WTC11 (cell line): ENCODE measurements at places on chromosomes 1 and 21. TPM values are rescaled to one million over a fixed set of nuclear protein-coding genes. Genes with fewer than 3 reads are reported as not detected.

The FAM110D gene
- total RNA-seq = 0.37 to 0.55 TPM (median 0.53 TPM) in 3 replicates

GRCh38 chr21:45615145-45615711, 28.3 kb upstream of the PCBP3 start:
- no peak for DNase-seq
- H3K27ac ChIP-seq = peak overlapping the region; percentile 63; the same call in 1 of the 2 replicates
- H3K4me1 ChIP-seq = peaks cover 6% of the 10 kb centered on the region
- H3K4me3 ChIP-seq = no peak overlapping the region
- H3K27me3 ChIP-seq = peaks cover 10% of the 10 kb centered on the region

- no peaks in the 10 kb centered on the region for H3K27me3 ChIP-seq
- H3K36me3 ChIP-seq = no peaks in the 10 kb centered on the region
- H3K27ac ChIP-seq = no peak overlapping the region
- DNase-seq = no peak
- H3K4me3 ChIP-seq = no peak overlapping the region
- no peaks in the 10 kb centered on the region for H3K4me1 ChIP-seq
Measured at GRCh38 chr1:95049935-95050334, 22.8 kb downstream of the ALG14 start.

DNA sequence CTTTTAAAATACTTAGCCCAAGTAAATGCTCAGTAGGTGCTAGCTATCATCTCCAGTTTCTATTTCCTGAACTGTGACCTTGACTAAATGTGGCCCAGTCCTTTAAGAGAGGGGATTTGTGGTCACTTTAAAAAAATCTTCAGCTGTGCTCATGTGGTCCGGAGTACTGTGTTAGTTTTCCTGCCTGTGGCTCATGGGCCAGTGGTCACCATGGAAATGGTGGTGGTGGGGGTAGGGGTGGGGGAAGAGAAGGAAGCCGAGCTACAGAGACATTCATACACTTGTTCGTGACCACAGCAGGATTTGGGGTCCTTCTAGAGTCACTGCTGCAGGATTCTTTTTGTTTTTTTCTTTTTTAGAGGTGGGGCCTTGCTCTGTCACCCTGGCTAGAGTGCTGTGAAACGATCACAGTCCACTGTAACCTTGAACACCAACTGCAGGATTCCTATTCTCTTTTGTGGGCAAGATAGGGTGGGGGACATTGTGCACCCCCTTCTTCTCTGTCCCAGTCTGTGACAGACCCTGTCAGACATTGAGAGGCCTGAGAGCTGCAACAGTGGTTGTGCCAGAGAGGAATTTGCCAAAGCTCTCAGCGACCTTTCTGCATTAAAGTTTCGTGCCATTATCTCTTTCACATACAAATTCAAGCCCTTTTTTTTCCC, 25.8 kb downstream of the KIF26B start:
- peak overlapping the region; percentile 72 for H3K27ac ChIP-seq
- peaks cover 23% of the 10 kb centered on the region for H3K4me1 ChIP-seq
- no peak for DNase-seq
- H3K27me3 ChIP-seq = no peaks in the 10 kb centered on the region

The AMY2A gene
- 0.48 to 0.55 TPM (median 0.55 TPM) in 3 replicates for total RNA-seq

The SELP gene
- total RNA-seq = 0.17 TPM in 1 of 3 replicates, not detected in the others

GRCh38 chr1:246128494-246129069, 378.5 kb downstream of the SMYD3 start:
- no peaks in the 10 kb centered on the region for H3K4me1 ChIP-seq
- no peak for DNase-seq
- no peaks in the 10 kb centered on the region for H3K27me3 ChIP-seq
- no peak overlapping the region for H3K27ac ChIP-seq

The ANGPTL1 gene
- not detected in 3 replicates for total RNA-seq

GRCh38 chr1:153922076-153922971, 448 bp downstream of the GATAD2B start:
- H3K36me3 ChIP-seq = no peaks in the 10 kb centered on the region
- peak overlapping the region; percentile 85 for H3K27ac ChIP-seq
- H3K4me3 ChIP-seq = peak overlapping the region; percentile 96

The SH2D2A gene
- total RNA-seq = 4.9 to 6.9 TPM (median 6.6 TPM) in 3 replicates

DNA sequence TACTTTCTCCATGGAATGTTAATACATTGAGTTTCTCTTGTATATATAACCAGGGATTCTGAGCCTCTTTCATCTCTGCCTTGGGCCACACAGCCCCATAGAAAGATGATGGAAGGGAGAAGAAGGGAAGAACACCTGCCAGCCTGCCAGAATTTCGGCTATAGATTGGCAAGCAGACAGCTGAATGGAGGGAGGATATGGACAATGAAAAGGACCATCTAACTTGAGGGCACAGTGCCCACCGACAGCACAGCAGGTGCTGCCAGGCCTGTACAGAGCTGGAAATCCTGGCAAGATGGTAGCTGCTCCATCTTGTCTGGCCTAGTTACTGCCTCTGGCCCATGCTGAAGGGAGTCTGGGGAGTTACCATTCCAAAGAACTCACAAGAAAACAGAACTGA, 244.3 kb downstream of the FGGY start:
- no peaks in the 10 kb centered on the region for H3K27me3 ChIP-seq
- H3K36me3 ChIP-seq = peaks cover under 1% of the 10 kb centered on the region; the same call in 1 of the 2 replicates
- no peak for DNase-seq
- no peak overlapping the region for H3K27ac ChIP-seq

GRCh38 chr1:227728892-227729143, 6.3 kb downstream of the JMJD4 start:
- H3K4me1 ChIP-seq = peaks cover 37% of the 10 kb centered on the region
- H3K27me3 ChIP-seq = peaks cover 13% of the 10 kb centered on the region

DNA sequence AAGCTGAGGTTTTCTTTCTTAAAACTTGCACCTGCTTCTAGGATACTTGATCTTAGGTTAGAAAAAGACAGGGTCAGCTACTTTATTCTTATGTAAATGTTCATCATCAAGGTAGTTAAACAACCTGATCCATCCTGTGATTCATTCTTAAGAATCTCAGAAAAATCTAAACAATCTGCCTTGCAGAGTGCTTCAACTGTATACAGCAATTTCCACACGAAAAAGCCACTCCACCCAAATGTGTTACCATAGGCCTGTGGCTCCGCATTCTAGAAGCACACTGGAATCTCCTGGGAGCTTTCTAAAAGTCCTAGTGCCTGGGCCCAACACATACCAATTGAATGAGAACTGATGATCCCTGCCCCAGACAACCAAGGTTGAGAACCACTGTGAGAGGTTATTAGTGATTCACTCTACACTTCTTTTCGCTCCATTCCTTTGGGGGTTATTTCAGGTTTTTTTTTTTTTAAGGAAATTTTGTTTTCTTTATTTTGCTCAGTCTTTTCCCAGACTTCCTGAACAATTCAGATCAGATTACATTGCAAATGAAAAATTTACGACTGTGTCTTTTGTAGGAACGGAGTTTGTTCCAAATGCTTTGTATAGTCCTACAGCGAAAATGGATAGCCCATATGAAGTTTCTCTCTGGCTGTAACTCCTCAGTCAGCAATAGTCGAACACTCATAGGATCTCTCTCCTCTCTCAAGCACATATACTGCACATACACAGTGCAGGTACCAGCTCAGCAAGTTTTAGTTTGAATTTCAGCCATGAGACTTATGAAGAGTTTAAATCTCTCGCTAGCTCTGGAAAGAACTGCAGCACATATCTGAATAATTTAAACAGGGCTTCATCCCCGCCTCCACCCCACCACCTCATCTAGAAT, 16.1 kb downstream of the SMYD2 start:
- peaks cover 58% of the 10 kb centered on the region for H3K27me3 ChIP-seq
- H3K36me3 ChIP-seq = peaks cover 5% of the 10 kb centered on the region; the same call in 1 of the 2 replicates
- DNase-seq = no peak
- peaks cover 43% of the 10 kb centered on the region for H3K4me1 ChIP-seq
- H3K27ac ChIP-seq = peak overlapping the region; percentile 16; the same call in 1 of the 2 replicates

The TEX38 gene
- total RNA-seq = 0.17 to 0.21 TPM (median 0.18 TPM) in 3 replicates

GRCh38 chr1:10143961-10144485, 66.3 kb upstream of the KIF1B start:
- H3K36me3 ChIP-seq = peaks cover 10% of the 10 kb centered on the region
- H3K4me3 ChIP-seq = no peak overlapping the region
- DNase-seq = no peak
- no peaks in the 10 kb centered on the region for H3K27me3 ChIP-seq
- H3K4me1 ChIP-seq = no peaks in the 10 kb centered on the region
- H3K27ac ChIP-seq = no peak overlapping the region; the same call in 1 of the 2 replicates

GRCh38 chr1:96290801-96291200, 430.8 kb upstream of the PTBP2 start:
- no peaks in the 10 kb centered on the region; the same call in 1 of the 2 replicates for H3K27me3 ChIP-seq
- H3K27ac ChIP-seq = no peak overlapping the region
- DNase-seq = no peak
- no peak overlapping the region for H3K4me3 ChIP-seq

DNA sequence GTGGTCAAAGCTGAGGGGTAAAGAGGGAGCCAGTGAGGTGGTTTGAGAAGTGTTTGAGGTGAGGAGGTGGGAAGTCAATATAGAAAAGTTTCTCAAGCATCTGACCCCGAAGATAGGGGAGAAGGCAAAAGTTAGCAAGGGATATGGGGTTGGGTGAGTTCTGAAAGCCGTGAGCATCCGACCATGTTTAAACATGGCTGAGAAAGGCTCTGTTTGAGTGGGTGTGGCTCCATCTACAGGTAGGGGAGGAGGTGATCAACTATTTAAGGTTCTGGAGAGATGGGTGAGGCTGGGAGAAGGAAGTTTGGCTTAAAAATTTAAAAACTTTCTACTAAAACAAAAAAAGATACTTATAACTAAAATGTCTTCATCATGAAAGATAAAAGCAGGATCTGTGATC, 273.8 kb downstream of the KCNJ6 start:
- H3K27me3 ChIP-seq = no peaks in the 10 kb centered on the region
- DNase-seq = peak; percentile 47
- H3K27ac ChIP-seq = peak overlapping the region; percentile 20; the same call in 1 of the 2 replicates
- peaks cover 22% of the 10 kb centered on the region for H3K4me1 ChIP-seq
- H3K36me3 ChIP-seq = no peaks in the 10 kb centered on the region; the same call in 1 of the 2 replicates

- H3K27ac ChIP-seq = no peak overlapping the region
- no peaks in the 10 kb centered on the region for H3K27me3 ChIP-seq
- no peak overlapping the region for H3K4me3 ChIP-seq
- DNase-seq = no peak
Measured at GRCh38 chr1:205244384-205244783, 16.6 kb downstream of the TMCC2 start.

DNA sequence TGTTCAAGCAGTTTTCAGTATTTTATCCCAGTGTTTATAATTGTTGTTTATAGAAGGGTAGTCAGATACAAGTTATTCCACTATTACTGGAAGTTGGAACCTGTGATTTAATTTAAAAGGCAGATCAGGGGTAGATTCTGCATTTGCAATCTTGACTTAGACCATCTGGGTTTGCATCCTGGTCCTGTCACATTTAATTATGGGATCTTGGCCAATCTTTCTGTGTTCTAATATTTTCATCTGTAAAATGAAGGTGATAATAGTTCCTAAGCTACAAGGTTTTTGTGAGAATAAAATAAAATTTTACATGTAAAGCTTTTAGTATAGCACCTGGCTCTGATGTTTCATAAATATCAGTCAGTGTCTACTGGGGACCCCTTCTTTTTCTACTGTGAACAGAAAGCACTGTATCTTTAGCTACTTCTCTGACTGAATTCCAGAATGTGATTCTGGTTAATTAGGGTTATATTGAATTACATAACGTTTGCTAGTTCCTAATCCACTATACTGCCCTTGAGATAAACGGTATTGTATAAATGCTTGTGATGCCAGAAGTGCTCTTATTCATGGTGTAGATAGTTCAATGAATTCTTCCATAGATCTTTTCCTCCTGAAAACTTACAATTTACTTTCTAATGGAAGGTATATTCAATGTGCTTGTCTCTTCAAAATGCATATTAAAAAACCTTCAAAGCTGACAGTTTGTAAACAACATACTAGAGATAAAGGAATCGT, 131.0 kb downstream of the KCNK1 start:
- H3K4me1 ChIP-seq = no peaks in the 10 kb centered on the region
- no peaks in the 10 kb centered on the region for H3K27me3 ChIP-seq
- no peaks in the 10 kb centered on the region for H3K36me3 ChIP-seq
- no peak overlapping the region for H3K27ac ChIP-seq
- H3K4me3 ChIP-seq = no peak overlapping the region

The KRTAP19-5 gene
- total RNA-seq = not detected in 3 replicates

GRCh38 chr1:43834280-43835081, 99.1 kb upstream of the ARTN start:
- peak overlapping the region; percentile 18 for H3K27ac ChIP-seq
- no peaks in the 10 kb centered on the region for H3K27me3 ChIP-seq
- peaks cover 61% of the 10 kb centered on the region for H3K4me1 ChIP-seq
- H3K36me3 ChIP-seq = no peaks in the 10 kb centered on the region
- no peak overlapping the region for H3K4me3 ChIP-seq

- H3K36me3 ChIP-seq = no peaks in the 10 kb centered on the region
- no peak for DNase-seq
- no peak overlapping the region for H3K4me3 ChIP-seq
- H3K4me1 ChIP-seq = no peaks in the 10 kb centered on the region
- H3K27me3 ChIP-seq = no peaks in the 10 kb centered on the region
Measured at GRCh38 chr21:16580661-16581060, 850.9 kb downstream of the USP25 start.

The LRRC38 gene
- total RNA-seq = 0.15 to 0.25 TPM (median 0.16 TPM) in 3 replicates

DNA sequence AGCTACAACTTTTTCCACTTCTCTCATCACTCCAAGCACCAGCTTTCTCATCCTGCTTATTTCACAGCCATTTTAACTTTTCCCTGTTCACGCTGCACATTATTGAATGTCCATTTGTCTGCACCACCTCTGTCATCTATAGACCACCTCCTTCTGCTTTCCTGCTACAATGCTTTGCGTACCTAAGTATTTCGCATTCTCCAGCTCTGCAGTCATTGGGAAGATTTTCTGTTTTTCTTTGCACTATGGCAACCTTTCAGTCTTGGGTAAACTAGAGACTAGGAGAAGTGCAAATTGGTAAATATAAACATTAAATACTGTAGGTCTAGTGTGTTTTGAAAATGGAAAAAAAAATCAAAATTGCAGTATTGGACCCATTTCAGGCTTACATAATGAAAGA, 835 bp downstream of the CCDC30 start:
- peak overlapping the region; percentile 84 for H3K4me3 ChIP-seq
- no peak overlapping the region for H3K27ac ChIP-seq
- H3K4me1 ChIP-seq = peaks cover 16% of the 10 kb centered on the region
- no peak for DNase-seq
- H3K27me3 ChIP-seq = peaks cover 19% of the 10 kb centered on the region

GRCh38 chr1:26788836-26789611, 1.3 kb downstream of the PIGV start:
- H3K4me3 ChIP-seq = peak overlapping the region; percentile 97
- H3K4me1 ChIP-seq = peaks cover 41% of the 10 kb centered on the region

DNA sequence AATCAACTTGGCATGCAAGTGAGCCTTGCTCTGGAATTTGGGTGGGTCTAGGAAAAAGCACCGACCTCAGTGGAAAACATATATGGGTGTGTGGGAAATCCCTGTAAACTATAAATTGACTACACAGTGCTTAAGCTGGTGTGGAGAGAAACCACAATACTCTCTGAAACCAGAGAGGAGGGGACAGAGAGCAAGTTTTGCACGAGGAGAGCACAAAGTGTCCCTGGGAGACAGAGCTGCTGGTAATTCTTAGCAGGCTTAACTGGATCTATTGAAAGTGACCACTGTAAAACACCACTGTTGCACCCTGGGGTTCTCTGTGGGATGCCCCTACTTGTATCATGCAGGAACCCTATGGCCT, 12.8 kb downstream of the KCNJ15 start:
- H3K4me1 ChIP-seq = peaks cover 3% of the 10 kb centered on the region
- no peak for DNase-seq
- no peak overlapping the region for H3K27ac ChIP-seq
- no peaks in the 10 kb centered on the region for H3K36me3 ChIP-seq
- H3K4me3 ChIP-seq = no peak overlapping the region

GRCh38 chr1:909861-910310, 13.8 kb upstream of the SAMD11 start:
- no peak for DNase-seq
- peaks cover 7% of the 10 kb centered on the region for H3K4me1 ChIP-seq
- H3K4me3 ChIP-seq = no peak overlapping the region
- no peaks in the 10 kb centered on the region for H3K36me3 ChIP-seq

GRCh38 chr1:11691302-11691914, at the start of gene DRAXIN:
DRAXIN (plus strand) TSS chr1:11691710; CDS start chr1:11706259, 14,549 bp downstream.
- no peaks in the 10 kb centered on the region for H3K27me3 ChIP-seq
- H3K4me3 ChIP-seq = peak within 1 kb of the TSS; percentile 89
- peaks cover 9% of the 10 kb centered on the region for H3K36me3 ChIP-seq
- H3K27ac ChIP-seq = peak within 1 kb of the TSS; percentile 94
- peak; percentile 86 for DNase-seq
